ENCODE measurements at places on chromosomes 12 and 14.

DNA sequence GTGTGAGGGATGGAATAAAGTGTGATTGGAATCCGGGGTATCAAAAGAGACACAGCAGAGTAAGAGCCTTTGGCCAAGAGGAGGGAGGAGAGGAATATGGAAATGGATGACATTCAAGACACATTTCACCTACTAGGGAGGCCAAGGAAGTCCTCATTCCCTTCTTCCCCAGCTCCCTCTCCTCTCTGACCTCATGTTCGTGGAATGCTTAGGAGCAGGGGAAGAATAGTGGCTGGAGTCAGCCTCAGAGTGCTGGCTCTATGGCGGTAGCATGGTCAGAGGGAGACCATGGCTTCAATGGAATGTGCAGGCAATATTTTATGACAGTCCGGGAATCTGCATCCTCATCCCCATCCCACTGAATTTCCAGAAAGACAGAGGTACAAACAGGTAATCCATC, 196.6 kb downstream of the EGLN3 start:
- DNase-seq, result no peak

- DNase-seq, result no peak
Observed at GRCh38 chr12:118590406-118591150, 214.2 kb downstream of the SUDS3 start.

DNA sequence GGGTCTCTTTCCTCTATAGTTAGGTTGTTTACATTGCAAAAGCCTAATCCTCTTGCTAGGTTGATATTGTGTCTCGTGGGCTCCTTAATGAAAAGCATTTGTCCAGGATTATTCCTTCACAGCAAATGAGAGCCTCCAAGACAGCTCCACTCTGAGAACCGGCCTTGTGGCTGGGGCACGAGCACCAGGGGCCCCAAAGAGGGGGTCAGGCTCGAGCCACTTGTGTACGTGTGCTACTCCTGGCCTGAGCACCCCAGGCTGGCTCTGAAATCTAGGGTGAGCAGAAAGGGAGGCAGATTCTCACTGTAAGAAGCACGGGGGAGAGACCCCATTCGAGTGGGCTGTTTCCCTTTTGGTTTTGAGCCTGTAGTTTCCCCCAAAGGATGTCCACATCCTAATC, 45.0 kb upstream of the FZD10 start:
- no peak for DNase-seq

DNA sequence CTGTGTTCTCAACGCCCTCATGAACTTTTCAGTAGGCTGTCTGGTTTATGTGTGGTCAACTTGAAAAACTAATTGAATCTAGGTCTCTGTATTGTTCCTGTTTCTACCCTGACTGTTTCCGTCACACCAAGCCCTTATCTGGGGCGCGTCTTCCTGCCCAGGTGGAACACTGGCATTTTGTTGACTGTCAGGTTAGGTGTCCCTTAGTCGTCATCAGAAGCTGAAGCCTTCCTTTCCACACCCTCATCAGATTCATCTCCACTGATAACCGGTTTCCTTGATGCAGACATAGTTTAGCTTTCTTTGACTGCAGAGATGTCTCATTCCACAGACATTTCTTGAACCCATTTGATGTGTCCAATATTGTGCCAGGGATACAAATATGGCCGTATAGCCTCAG, 96.5 kb downstream of the DUSP16 start:
- DNase-seq, result no peak

- DNase-seq, result no peak
Observed at GRCh38 chr12:53234271-53234914, 2.4 kb upstream of the RARG start.

DNA sequence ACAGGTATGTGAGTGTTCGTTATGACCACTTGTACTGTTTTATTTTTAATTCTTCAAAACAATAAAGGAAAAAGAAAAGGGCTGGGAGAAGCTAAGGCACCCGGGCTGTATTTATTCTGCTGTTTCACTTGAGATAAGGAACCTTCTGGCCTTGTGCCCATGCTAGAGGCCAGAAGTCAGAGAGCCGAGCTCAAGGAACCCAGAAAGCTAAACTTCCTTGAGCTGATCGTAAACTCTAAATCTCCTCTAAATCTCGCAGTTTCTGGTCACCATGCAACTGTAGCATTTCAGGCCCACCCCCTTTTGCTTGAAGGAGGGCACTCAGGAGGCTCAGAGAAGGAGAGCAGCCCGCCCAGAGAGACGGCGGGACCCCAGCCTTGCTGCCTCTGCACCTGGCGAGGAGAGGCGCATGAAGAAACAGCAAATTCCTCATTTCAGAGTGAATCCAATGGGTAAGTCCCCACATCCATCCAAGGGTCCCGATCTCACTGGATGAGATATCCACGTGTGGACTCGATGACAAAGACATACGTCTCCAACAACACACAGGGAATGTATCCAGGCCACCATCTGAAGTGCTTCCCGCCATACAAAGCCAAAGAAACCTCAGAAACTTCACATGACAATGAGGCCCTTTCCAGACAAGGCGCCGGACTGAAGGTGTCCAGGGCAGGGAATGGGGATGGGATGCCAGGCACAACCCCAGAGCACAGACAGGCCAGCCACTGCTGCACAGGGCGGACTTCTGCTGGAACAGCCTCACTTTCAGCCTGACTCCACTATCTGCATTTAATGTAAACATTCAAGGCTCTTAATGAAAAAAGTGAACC, 14.6 kb downstream of the CCDC88C start:
- DNase-seq, result no peak

DNA sequence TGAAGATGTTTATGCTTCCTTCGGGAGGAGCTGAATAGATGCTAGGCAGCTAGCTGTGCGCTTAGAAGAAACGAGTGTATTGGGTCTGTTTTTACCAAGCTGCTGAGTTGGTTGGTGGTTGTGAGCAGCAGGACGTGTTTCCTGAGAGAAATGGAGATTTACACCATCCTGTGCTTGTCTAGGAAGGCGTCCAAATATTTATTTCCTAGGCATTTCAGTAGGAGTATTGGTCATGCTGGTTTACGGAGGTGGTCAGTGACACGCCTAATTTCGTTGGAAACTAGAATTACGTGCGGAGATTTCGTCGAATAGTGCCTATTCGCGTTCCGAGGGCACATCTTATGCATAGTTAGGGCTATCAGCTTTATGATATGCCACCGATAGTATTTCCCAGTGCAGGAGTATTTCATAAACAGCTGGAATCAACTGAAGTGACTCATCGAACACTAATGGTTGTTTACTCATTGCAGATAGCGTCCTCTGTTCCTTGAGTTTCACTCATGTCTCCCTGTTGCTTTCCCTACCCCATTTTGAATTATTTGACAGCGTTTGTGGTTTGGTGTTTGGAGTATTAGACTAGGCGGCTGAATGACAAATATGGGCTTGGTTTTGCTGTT, 780 bp downstream of the TBC1D15 start:
- no peak for DNase-seq

GRCh38 chr12:127245009-127245408, 1022.0 kb upstream of the TMEM132C start:
- DNase-seq, result no peak

- DNase-seq, result no peak
Observed at GRCh38 chr12:49821373-49822287, 6.6 kb downstream of the NCKAP5L start.

- DNase-seq, result no peak
Observed at GRCh38 chr12:27474344-27474743, 27.8 kb downstream of the SMCO2 start.
